ENCODE measurements at places on chromosomes 3 and 15.
A peak's percentile ranks its signal among the peaks of the same experiment; 100 is the strongest.

- DNase-seq, result no peak
Measured at GRCh38 chr15:39433376-39433775, 147.5 kb upstream of the THBS1 start.

GRCh38 chr3:115040673-115041286 is 106.3 kb downstream of the ZBTB20 start:
- DNase-seq, result peak; percentile 44

DNA sequence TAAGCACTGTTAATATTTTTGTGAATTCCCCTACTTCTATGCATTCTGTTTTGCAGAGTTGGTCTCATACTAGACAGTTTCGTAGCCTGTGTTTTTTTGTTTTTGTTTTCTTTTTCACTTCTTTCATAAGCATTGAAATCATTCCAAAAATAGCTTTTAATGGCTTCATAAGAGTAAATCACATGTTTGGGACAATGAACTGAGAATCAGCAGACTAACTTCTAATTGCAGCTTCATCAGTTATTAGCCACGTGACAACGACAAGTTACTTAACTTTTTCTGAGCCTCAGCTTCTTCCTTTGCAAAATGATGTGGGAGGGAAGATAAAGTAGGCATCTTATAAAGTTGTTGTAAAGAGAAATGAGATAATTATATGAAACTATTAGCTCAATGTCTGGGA is 124.8 kb downstream of the LIPC start:
- no peak for DNase-seq

DNA sequence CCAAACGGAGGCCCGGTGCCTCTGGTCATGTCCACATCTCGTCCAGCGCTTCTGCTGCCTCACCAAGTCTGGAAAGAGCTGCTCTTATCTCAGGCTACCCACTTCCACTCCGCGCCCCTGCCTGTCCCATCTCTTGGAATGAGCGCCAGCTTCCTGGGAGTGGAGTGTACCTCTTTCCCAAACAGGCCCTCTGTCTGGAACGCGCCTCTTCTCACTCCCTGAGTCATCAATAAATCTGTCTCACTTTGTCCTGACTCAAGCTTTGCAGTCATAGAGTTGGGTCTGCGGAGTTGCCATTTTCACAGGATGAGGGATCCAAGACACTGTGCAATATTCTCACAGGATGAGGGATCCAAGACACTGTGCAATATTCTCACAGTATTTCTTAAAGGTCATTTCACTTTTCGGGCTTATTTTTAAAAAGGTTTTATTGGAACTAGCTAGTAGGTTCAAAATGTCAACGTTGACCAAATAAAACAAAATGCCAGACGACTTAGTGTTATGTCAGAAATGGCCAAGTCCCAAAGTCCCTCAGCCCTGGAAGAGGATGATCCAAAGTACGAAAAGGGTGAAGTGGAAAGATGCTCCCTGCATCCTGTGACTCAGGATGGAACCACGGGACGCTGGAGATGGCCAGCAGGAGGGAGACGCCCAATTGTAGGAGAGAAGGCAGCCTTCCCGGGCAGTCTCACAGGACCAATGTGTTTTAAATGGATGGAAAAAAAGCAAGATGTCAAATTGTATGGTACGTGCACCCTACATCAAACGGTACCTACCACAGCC is 81.1 kb downstream of the CHSY1 start:
- no peak for DNase-seq

DNA sequence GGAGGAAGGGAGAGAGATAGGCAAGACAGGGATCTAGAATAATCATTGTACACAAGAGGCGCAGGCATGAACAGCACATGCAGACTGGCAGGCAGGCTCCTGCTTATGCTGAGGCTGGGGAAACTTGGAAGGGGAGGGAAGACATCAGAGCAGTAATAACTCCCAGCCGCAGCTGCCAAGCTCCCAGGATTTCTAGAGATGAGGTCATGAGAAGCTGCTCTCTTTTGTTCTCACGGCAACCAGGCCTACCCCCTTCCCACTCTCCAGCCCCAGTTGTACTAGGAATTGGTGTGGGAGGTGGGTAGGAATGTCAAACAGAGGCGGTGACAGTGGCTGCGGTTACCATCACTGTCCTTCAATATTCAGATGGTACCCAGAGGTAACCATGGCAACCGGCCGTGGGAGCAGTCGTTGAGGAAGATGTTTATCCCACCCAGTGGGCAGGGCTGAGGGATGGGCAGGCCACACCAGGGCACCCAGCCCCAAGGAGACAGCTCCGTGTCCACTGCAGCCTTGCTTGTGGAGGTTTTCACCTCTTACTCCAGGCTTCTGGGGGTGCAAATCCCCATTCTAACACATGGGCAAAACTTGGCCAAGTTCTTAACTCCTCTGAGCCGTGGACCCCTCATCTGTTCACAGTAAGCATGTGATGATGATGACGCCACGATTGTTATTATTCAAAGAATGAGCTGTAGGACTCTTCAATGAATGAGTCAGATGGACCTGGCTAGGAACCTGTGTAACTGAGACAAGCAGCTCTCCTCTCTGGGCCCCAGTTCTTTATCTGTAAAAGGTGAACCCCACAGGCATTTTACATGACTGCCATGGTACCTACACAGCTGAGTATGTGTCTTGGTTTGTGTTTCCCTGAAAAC is 360.8 kb upstream of the PROK2 start:
- DNase-seq, result no peak

DNA sequence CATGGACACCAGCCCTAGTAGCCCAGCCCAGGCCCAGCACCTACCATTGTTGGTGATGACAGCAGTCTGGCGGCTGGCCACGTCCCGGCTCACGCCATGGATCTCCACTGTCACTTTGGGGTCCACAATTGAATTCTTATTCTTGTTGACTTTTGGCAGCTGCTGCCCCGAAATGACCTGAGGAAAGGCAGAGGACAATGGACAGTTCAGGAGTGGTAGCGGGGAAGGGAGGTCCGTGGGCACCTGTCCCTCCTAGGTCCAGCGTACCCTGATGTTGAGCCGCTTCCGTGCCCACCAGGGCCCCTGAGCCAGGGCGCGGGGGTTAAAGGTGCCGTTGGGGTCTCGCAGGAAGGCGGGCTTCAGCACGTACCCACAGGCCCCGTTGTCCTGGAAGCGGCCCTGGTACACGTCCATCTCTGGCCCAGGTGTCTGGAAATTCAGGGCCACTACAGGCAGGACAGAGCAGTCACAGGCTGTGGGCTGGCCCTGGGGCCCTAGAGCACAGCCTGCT is 17.7 kb downstream of the VILL start:
- DNase-seq, result no peak

- DNase-seq, result no peak
Measured at GRCh38 chr15:46682969-46683791, 1034.1 kb upstream of the SEMA6D start.

GRCh38 chr3:59998058-59998457 is 948.2 kb upstream of the CFAP20DC start:
- no peak for DNase-seq

- no peak for DNase-seq
Measured at GRCh38 chr3:134885877-134886621, 91.0 kb downstream of the EPHB1 start.

DNA sequence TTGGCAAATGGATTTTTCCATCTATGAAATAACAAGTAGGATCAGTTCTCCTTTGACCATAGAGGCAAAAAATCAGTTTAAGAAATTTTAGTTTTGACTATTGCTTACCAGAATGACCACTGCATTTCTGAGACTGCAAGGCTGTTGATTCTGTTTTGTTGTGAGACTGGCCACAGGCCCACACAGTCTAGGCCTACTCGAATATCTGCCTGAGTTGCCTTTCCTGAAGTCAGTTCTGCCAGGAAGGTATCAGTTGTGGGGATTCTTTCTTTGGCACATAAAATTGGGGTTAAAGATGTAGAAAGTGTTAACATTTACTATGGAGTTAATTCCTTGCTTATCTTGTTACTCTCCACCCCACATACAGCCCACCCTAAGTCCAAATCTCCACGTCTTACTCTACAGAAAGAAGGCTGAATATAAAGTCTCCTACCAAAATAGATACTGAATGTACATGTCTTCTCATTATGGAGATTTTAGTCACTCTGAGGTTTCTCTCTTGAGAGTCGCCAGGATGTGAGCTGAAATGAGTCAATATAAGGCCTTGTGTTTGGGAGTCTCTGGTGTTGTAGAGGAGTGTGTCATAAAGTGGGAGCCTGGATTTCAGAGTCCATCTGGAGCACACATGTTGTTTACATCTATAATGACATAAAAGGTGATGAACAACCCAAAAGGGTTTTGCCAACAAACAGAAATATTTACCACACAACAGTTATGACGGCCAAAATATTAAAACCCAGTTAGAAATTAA is 45.0 kb upstream of the WWTR1 start:
- no peak for DNase-seq

GRCh38 chr3:99669879-99670555 is 31.6 kb downstream of the COL8A1 start:
- no peak for DNase-seq

DNA sequence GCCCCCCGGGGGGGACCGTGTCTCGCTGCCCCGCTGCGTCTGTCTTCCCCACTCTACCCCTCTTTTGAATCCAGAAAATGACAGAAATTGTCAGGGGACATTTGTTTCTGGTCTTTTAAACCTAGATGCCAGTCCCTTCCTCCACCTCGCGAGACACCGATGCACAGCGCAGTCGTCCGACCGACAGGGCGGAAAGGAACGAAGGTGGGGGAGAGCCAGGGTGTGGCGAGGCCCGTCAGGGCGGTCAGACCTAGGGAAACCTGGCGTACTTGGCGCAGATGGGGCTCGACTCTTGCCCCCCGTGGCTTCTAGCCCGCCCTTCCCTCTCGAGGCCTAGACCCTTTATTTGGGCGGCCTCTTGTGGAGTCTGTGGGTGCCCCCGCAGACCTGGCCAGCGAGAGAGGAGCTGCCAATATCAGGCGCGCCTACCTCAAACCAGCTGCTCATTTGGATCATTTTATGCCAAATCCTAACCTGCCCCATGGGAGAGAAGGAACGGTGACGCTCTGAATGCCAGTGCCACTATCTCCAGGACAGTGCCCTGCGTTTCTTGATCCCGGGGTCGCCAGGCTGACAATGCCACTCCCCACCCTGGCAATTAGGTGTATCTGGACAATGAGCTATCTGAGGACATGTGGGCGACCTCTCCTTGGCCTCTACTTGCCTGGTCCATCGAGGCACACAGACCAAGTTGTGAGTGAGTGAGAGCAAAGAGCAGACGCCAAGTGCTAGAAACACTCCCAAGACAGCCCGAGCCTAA is 500 bp upstream of the RAB6B start:
- DNase-seq, result no peak

DNA sequence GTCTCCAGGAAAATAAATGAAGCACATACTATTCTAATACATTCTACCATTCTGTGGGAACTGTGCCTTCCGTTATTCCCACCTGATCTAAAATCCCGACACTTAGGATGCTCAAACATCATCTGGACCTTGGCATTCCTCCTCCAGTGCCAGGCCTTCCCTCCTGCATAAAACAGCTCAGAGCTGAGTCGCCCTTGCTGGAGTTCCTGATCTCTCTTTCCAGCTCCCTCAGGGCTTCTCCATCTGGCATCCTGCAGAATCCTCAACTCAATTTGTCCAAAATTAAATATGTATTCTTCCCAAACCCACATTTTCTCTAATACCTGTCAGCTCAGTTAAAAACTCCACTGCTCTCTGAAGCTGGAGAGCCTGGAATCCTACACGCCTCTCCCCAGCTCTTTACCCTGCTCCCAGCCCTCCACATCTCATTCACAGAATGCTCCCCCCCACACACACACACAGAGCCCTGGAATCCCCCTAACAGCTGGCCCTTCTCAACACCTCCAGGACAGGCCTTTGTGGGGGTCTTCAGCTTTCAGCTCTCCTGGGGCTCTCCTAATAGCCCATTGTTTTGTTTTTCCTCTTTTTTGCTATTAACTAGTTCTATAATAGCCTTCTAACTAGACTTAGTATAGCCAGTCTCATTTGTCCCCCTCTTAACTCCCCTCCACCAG is 78.5 kb downstream of the HMG20A start:
- DNase-seq, result no peak

DNA sequence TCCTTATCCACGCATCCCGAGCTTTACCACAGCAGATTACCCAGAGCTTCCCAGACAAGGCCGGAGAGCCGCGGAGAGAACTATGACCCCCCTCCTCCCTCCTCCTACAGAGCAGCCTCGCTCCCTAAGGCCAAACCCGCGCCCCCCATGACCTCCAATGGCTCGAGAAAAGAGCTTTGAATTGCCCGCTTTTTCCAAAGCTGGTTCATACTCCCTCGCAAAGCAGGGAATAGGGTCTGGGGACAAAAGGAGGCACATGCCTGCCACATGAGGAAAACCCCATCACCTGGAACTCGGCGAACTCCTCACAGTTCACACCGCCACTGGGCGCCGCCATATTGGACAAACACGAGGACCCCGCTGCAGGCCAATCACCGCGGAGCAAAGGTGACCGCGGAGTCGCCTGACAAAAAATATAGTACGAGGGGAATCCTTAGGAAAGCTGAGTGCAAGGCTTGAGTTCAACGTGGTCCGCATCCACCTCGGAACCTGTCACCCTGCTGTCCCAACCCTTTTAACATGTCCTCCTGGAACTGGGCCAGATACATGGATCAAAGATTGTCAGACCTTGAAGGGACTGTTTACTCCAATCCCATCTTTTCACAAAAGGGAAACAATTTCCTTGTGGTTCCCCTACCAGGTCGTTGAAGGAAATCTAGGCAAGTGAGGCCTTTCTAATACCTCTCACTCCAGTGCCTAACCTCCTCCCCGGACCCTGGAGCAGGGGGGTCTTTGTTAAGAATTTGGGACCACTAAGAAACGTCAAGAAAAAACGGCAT is at the start of gene MIX23:
Gene MIX23, minus strand, starts transcription at position 344 of the 779 bp plus-strand sequence. Its CDS starts 7 bp downstream, at position 337.
- DNase-seq, result peak; percentile 89

DNA sequence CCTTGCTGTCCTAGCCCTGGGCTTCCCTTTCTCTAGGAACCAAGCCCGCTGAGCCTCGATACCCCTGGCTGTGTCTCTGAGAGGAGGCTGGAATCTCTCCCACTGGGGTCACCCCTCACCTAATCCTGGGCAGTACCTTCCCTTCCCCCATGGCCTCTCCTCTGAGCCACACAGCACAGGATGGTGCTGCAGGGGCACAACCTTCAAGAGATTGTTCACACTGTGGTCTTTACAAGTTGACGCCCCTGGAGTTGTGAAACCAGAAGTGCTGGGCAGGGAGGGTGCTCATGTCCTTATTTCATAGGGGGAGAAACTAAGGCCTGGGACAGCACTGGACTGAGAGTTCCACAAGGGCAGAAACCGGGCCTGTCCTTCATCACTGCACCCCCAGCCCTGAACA is 70.9 kb upstream of the TMEM115 start:
- no peak for DNase-seq

- no peak for DNase-seq
Measured at GRCh38 chr3:132009241-132009640, 25.6 kb downstream of the CPNE4 start.

GRCh38 chr3:60413551-60413950 is 837.7 kb downstream of the FHIT start:
- no peak for DNase-seq

- no peak for DNase-seq
Measured at GRCh38 chr3:112585782-112586181, 23.9 kb downstream of the SLC35A5 start.

GRCh38 chr3:14555835-14556234 is 15.7 kb upstream of the GRIP2 start:
- DNase-seq, result no peak

GRCh38 chr15:95565016-95565600 is 765.4 kb upstream of the NR2F2 start:
- no peak for DNase-seq

- DNase-seq, result no peak
Measured at GRCh38 chr15:99956022-99956775, 223.0 kb upstream of the LYSMD4 start.

- no peak for DNase-seq
Measured at GRCh38 chr15:91947683-91948608, 94.4 kb downstream of the SLCO3A1 start.

GRCh38 chr3:70471464-70472342 is 159.3 kb upstream of the MDFIC2 start:
- DNase-seq, result no peak

Data from activated naive CD4-positive, alpha-beta T cell treated with anti-CD3 and anti-CD28 coated beads, Interleukin-2, amount 50 U/mL, for 16 hours (primary cell).